AG04450 (cell line): ENCODE measurements at places on chromosomes 7 and 10.

DNA sequence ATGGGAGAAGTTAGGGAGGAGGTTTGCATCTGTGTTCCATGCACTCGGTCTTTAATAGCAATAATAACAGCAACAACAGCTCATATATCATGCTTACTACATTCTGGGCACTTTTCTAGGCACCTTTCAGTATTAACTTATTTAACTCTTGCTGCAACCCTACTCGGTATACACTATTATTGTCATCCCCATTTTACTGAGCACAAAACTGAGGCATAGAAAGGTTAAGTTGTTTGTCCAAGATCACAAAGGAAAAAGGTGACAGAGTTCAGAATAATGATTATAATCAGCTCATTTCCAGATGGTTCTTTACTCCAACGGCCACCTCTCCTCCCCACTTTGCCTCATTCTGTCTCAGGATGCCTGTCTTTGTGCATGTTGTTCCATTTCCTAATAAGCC is 102.1 kb upstream of the ABI1 start:
- no peak for DNase-seq

DNA sequence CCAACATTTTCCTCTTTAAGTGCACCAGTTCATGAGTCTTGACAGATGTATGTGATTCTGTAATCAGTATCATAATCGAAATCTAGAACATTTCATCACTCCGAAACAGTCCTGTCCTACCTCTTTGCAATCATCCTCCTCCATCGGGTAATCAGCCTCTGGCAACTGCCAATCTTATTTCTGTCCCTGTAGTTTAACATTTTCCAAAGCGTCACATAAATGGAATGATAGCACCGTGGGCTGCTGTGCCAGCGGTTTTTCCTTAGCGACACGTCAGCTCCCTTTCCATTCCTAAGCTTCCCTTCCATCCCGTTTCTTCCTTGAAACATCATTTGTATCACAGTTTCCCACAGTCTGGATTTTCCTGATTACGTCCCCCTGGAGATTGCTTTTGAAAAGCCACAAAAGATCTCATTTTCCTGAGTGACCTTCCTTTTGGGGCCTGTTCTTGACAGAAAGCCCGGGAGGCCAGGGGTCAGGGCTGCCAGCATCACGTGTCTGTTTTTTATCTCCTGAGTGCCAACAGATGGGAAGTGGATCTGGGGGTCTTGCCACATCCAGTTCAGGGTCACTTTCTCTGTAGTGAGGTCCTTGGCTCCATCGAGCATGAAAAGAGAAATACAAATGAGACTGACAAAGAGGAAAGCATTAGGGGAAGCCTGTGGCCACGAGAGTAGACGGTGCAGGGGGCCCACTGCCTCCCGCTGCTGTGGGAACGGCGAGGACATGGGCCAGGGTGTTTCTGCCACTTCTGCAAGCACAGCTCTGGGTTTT is 31.6 kb downstream of the TMEM120A start:
- peak; percentile 21 for DNase-seq

- no peak for DNase-seq
Observed at GRCh38 chr7:117871778-117872538, 1.3 kb downstream of the CTTNBP2 start.

DNA sequence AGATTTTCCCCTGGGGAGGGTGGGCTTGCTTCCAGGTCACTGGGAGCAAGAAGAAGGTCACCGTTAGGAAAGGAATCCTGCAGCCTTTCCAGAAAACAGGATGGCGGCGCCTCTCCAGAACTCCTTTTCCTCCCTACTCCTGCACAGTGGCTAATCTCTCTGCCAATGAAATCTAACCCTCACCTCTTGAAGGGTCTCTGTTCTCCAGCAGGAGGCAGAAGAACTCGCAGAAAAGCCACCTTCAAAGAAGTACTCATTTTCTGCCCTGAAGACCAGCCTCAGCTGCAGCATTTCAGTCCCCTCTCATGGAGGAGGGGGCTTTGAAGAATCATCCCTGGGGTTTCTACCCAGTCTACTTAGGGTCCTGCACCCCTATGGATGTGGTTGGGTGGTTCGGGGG is 626.9 kb downstream of the CALN1 start:
- DNase-seq = no peak

DNA sequence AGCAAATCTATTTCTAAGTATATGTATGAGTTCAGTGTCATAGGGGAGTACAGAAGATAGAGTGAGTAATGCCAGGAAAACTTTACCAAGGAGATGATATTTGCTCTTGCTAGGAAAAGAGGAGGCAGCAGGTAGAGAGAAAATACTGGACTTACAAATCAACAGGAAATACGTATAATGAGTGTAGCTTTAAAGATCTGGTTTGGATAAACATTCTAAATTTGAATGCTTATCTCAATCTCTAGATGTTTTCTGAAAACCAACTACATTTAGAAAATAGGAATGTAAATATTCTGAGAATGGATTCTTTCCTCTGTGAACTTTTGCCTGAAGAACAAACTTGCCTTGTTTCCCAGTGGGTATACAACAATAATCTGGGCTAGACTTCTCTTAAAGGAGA is 46.9 kb upstream of the GNAI1 start:
- DNase-seq = no peak

GRCh38 chr7:45984386-45985295 is 63.6 kb upstream of the IGFBP3 start:
- DNase-seq = no peak

DNA sequence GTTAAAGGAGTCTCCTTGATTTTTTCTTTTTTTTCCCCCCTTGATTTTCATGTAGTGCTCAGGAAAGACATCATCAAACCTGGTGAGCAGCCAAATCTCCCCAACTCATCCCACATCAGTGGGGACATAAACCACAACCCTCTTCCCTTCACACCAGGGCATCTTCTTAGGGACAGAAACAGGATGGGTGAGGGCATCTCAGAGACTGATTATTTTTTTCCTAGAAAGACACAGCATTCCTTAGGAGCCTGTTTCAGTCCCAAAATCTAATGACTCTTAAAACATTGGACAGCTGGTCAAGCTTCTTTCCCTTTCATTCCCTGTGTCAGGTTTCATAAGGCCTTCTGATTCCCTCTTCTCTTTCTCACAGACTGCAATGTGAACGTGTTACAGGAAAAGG is 31.5 kb upstream of the GSAP start:
- no peak for DNase-seq
